ENCODE measurements at places on chromosomes 16 and 17.

DNA sequence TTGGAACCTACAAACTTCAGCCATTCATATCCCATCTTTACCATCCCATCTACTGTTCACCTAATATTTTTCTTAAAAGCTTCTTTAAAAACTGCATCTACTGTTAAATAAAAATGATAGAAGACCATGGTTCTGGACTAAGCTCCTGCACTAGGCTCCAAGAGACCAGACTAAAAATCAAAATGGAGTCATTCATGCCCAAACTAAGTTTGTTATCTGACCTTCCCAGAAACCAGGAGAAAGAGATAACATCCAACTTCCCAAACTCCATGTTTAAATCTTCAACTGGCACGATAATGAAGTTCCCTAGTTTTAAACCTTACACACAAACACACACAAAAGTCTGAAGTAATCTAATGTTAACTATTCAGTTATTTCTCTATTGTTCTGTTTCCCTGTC is 13.8 kb downstream of the DCUN1D3 start:
- DNase-seq: no peak

- DNase-seq: no peak
Observed at GRCh38 chr16:83312015-83312717, 495.6 kb upstream of the HSBP1 start.

DNA sequence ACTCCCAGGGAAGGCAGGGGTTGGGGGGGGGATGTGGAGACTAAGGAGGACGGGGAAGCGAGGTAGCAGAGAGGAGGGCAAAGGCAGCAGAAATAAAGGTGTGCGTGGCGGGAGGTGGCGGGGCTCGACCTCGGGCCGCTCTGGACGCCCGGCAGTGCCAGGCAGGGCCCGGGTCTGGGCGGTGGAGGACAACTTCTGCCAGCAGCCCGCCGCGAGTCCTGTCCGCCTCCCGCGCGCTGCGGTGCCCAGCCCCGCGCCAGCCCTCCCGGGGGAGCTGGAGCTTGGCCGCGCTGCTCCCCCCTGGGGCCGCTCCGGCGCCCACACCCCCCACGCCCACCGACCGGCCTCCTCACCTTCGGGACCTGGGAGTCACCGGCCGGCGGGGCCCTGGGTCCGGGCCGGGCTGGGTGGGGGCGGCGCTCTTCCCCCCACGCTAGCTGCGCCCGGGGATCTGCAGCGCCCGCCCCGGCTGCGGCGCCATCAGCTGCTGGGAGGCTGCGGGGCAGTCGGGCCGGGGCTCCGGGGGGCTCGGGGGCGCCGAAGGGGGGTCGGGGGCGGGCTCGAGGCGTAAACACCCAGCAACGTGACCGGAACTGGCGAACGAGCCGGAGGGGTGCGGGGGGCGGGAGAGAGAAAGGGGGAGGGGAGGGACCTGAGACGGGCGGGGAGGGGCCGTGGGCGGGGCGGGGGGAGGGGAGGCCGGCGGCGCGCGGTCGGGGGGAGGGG is at the start of gene CCDC92B:
TSS of gene CCDC92B (minus strand) at position 595 of the 726 bp plus-strand sequence. CDS start 14,507 bp downstream, outside the sequence.
- no peak for DNase-seq

DNA sequence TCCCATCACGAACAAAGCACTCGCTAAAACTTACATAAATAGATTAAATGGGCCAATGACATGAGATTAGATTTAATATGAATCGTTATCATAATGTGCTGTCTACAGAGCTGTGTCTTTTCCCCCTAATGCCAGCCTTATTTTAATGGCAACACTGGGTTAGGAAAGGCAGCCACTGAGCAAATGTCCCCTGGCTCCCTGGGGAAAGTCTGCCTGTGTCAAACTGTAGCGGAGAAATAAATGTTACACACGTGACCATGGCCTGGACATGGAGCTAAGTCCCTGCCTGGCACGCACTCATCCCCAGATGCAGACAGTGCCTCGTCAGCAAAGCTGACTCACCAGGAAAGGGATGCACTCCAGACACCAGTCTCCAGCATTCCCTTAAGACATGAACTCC is 61.3 kb upstream of the SDK2 start:
- DNase-seq: no peak

GRCh38 chr16:15952265-15952711 is 2.9 kb downstream of the ABCC1 start:
- no peak for DNase-seq

DNA sequence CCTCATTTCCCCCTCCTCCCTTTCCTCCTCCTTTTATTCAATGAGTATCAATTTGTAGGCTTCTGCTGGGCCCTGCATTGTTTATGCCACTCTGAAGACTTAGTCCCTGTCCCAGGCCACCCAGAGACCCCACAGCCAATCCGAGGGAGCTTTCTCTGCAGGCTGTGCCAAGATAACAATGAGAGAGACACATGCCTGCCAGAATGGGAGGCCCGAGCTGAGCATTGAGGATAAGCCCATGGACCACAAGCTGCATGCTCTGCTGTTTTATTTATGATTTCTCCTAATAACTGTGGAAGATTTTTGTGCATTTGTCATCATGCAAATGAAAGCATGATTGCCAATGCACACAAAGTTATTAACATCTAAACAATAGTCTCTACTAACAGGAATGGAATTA is 3.0 kb downstream of the RCVRN start:
- no peak for DNase-seq

DNA sequence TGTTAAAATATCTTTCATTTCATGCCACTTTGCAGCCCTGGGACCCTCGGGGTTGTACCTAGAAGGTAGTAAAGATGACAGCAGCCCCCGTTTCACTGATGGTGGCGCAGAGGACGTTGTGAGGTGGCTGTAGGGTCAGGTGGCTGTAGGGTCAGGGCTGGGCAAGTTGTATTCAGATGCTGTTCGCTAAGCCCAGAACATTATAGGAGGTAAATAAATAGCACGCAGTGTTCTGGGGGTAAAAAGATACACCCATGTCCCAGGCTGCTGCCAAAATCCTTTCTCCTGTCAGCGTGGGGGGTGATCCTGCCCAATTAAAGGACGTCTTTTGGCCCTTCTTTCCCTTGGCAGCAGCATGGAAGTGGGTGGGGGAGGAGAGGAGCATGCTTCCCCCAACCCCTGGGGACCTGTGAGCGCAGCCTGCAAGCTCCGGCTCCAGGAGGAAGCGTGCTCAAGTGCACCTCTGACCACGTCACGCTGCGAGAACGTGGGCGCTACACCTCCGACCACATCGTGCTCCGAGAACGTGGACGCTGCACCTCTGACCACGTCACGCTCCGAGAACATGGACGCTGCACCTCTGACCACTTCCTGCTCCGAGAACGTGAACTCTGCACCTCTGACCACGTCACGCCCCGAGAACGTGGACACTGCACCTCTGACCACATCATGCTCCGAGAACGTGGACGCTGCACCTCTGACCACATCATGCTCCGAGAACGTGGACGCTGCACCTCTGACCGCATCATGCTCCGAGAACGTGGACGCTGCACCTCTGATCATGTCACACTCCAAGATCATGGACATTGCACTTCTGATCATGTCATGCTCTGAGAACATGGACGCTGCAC is 182.1 kb downstream of the RPTOR start:
- no peak for DNase-seq

- DNase-seq: no peak
Observed at GRCh38 chr16:4323845-4324488, 8.1 kb downstream of the GLIS2 start.

GRCh38 chr17:73623818-73624217 is 20.4 kb downstream of the SDK2 start:
- DNase-seq: no peak

DNA sequence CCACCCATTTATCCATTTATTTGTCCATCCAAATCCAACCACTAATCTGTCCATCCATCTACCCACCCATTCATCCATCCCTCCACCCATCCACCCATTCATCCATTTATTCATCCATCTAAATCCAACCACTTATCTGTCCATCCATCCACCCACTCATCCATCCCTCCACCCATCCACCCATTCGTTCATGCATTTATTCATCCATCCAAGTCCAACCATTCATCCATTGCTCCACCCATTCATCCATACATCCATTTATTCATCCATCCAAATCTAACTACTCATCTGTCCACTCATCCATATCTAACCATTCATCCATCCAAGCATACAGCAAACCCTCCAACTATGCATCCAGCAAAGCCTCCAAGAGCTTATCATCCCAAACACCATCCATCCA is 267.3 kb downstream of the XYLT1 start:
- DNase-seq: no peak

GRCh38 chr16:65878347-65878746 is 488.1 kb upstream of the CDH5 start:
- no peak for DNase-seq

- DNase-seq: no peak
Observed at GRCh38 chr17:64037802-64038201, 17.4 kb upstream of the ICAM2 start.

GRCh38 chr16:86391486-86391885 is 118.8 kb upstream of the FOXF1 start:
- DNase-seq: no peak

DNA sequence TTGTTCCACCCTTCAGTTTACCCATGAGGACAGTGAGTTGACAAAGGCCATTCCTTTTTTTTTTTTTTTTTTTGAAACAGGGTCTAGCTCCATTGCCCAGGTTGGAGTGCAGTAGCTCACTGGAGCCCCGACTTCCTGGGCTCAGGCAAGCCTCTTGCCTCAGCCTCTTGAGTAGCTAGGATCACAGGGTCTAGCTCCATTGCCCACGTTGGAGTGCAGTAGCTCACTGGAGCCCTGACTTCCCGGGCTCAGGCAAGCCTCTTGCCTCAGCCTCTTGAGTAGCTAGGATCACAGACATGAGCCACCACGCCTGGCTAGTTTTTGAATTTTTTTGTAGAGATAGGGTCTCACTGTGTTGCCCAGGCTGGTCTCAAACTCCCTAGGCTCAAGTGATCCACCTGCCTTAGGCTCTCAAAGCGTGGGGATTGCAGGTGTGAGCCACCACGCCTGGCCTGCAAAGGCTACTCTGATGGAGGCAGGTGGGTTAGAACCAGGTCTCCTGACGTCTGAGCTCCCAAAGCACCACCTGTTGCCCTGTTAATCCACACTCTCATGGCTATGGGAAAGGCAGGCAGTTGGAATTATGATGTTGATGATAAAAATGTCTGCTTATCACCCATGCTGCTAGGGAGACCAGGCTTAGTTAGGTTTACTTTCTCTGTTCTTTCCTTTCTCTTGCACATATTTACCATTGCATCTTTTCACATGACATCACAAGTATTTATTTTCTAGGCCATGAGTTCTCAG is 65.2 kb downstream of the KSR1 start:
- DNase-seq: no peak

- no peak for DNase-seq
Observed at GRCh38 chr17:63530557-63531021, 7.4 kb downstream of the KCNH6 start.

GRCh38 chr16:4954714-4955113 is 3.4 kb upstream of the SEC14L5 start:
- no peak for DNase-seq

- DNase-seq: no peak
Observed at GRCh38 chr17:4710693-4711634, 532 bp downstream of the ARRB2 start.

DNA sequence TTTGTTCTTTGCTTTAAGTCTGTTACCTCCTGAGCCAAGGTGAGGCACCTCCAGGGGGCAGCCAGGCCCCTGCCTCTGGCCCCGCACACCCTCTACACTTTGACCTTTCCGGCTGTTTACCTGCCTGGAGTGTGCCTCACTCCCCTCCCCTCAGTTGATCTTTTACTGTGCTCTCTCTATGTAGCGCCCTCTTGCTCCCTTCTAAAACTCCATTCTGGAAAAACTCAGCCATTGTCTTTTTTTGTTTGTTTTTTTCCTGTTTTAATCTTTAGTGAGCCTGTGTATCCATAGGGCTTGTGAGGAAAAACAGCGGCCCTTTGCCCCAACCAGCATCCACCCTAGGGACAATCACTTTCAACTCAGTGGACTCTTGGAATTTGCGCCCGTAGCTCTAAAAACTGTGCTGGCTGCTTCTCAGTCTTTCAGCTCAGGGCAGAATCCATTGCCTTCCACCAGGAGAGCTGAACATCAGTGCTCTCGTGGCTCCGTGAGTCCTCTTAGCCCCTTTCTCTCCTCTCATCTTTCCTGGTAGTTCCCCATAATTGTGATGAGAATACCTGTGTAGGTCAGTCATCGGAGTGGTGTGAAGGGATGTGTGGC is 4.3 kb downstream of the AMDHD2 start:
- no peak for DNase-seq

DNA sequence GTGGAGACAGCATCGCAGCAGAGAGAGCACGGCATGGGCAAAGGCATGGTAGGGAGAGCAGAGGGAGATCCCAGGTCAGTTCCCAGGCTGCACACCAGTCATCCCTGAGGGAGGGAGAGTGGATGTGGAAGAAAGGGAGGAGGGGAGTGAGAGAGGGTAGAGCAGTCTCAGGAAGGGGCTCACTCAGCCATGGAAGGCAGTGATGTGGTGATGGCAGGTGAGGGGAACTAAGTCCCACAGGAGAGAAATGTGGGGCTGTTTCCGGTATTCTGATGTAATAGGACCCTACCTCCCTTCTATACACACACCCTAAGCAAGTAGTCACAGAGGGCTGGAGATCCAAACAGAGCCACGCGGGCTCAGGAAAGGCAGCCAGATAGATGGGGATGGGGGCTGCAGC is 500.3 kb upstream of the CDH11 start:
- no peak for DNase-seq

DNA sequence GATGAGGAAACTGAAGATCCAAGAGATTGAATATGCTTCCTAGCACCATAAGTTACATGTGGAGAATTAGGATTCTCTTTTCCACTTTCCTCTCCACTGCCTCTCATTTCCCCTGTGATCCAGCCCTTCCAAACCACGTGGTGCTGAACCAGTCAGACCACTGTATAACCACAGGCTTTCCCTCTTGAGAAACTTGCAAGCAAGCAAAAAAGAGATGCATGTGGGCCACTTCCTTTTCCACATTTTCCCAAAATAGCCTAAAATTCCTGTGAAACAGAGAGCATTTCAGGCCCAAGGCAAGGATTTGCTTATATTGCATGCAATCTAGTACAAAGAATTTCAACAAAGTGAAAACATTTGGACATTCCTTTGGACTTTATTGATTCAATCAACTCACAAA is 59.3 kb upstream of the KSR1 start:
- DNase-seq: peak; percentile 70

- peak; percentile 47 for DNase-seq
Observed at GRCh38 chr16:84593825-84594724, 23.8 kb downstream of the COTL1 start.

GRCh38 chr17:68592009-68592408 is 9.2 kb downstream of the FAM20A start:
- DNase-seq: no peak

GRCh38 chr17:34999456-34999855 is 19.1 kb downstream of the LIG3 start:
- DNase-seq: no peak

- DNase-seq: no peak
Observed at GRCh38 chr17:21025451-21025850, 17.4 kb downstream of the USP22 start.

- no peak for DNase-seq
Observed at GRCh38 chr17:65366102-65366844, 195.2 kb downstream of the AXIN2 start.

Measured in MV-4-11 (cell line).